ENCODE measurements at places on chromosomes 2 and 18.

DNA sequence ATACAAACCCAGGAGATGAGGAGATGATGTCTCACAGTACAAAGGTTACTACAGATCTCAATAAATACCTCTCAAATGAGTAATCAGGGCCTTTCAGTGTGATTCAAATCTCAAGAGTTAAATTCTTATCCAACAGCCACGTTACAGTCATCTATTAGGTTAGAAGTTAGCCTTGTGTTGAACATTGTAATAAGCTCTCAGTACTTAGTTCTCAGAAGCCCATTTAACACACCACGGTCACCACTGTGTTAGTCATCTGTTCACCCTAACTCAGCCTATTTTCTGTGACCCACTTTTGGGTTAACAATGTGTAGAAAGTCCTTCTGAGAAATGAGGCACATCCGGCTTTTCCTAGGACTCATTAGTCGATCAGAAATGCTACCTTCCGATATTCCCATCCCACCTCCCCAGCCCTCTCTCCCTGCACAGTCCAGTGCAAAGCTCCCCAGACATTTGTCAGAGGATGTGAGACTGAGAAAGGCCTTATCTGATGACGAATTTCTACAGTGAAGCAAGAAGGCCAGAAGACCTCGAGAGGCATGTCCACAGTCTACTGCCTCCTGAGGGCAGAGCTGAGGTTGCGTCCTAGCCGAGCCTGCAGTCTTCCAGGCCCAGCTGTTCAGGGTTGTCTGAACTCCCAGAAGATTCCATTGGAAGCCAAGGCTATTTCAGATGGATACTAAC, 92.6 kb downstream of the ACTR2 start:
- DNase-seq: no peak

DNA sequence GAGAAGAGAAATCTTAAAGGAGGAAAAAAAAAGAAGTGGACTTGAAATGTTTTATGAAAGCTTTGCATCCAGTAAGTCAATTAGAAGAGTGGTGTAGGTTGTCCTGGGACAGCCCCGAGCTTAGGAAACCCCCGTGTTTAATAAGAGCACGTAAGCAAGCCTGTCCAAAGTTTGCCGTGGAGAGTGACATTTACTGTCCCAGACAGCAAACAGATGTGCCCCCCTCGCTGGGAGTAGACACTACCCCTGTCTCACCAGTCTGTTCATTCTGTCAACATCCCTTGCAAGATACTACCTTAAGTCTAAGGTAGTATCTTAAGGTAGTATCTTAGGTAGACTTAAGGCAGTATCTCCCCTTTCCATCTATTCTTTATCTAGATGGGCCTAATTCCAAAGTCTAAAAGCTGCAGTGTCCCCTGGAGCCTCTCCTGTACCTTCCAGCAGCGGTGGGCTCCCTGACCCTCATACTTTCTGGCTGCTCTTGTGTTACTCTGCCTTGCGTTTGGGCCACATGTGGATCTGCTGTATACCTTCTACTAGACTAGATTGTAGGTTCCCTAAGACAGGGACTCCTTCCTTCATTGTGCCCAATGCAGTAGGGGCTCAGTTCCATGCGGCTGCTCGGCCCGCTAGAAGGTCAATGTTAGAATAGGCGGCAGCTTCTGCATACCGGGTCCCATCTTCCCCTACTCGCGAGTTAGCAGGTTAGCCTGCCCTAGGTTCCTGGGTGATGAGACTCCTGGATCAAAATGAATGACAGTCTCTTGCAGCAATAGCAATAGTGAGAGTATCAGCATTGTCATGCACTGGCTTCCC, 244.1 kb downstream of the GBX2 start:
- DNase-seq: no peak

DNA sequence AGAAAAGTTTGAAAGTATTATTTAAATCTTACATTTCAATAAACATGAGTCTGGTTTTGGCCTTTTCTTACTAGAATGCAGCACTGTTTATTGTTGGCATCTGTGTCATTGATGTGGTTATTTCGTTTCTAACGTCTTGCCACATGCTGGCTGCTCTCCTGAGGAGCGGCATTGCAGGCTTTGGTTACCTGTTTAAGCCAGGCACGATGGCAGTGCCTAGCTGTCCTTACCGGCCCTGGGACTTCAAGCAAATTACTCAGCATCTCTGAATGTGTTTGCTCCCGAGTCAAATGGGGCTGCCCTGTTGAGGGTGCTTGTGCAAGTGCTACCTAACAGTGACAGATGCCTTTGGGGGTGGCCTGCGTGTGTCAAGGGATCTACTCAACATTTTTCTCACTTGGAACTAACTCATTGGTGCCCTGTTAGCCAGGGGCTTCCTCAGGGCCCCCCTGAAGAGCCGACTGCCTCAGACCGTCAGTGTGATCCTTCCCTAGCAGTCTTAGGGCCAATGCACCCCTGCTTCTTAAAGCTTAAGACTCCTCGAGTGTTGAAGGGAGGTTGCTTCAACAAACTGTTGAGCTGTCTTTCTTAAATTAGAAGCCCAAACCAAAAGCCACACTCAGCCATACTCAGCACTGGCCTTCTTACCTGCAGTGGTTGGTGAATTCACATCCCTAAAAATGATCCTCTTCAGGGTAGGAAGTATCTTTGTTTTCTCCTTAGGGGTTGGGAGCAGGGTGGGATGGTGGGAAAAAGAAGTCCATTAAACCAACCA, 151.5 kb downstream of the NCK2 start:
- no peak for DNase-seq

DNA sequence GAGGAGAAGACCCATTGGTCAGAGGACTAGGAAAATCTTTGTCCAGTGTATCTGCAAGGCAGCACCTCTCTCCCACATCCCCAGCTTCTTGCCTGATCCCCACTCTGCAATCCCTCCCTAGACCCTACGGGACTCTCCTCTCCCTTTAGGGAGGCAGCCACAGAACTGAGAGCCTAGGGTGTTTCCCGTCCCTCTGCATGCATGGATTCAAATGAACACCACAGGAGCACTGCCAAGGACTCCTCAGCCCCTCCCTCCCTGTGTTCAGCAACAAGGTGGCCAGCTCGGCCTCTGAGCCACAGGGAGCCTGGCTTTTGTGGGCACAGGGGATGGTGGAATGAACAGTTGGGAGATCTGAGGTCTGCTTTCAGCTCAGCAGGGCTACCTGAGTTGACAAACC, 117.1 kb downstream of the TXNL1 start:
- no peak for DNase-seq

GRCh38 chr2:210363261-210363660, 48.3 kb upstream of the MYL1 start:
- DNase-seq: no peak

GRCh38 chr2:113236367-113237159, 42.2 kb downstream of the PAX8 start:
- no peak for DNase-seq

GRCh38 chr2:74439803-74440377, 1.8 kb downstream of the RTKN start:
- DNase-seq: no peak

DNA sequence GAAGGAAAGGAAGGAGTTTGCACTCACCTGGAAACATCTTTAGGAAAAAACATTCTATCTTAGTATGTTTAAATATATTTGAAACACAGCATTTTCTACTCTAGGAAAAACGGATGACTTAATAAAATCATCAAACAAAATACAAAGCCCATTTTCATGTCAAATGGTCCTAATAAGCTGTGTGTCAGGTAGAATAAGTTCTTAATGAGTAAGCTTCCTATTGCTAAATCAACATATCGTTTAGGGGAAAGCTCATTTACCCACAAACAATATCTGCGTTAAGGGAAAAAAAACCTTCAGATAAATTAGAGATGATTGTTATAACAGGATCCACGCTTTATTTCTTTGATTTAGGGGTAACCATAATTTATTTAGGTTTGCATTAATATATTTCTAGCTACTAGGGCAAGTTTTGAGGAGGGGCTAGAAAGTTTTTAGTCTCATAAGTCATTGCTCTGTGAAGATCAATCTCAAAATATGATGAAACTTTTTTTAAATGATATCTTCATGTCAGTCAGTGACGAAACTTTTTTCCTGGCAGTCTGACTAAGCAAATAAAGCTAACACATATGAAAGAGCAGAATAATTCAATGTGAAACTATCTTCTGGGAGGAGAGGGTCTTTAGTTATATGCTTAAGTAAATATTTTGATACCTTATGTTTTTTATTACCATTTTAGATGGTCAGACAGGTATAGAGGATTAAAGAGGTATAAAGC, 147.1 kb downstream of the WDSUB1 start:
- no peak for DNase-seq

- DNase-seq: no peak
Observed at GRCh38 chr2:586641-587076, 90.5 kb downstream of the TMEM18 start.

GRCh38 chr2:237291138-237291792, 122.7 kb downstream of the COL6A3 start:
- DNase-seq: no peak

- no peak for DNase-seq
Observed at GRCh38 chr2:232361646-232362045, 16.9 kb upstream of the ALPP start.

DNA sequence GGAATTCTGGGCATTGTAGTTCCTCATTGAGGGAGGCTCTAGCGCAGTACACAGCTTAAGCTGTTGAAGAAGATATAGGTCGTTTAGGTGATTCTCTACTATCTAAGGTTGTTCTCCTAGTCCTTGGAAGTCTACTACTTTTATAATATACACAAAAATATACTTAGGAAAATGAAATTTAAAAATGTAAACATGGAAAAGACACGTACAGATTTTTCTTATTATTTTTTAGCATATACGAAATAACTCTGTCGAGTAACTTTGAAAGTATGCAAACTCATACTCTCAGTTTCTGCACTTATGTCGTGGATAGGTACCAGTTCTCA, 272 bp upstream of the FASTKD1 start:
- DNase-seq: no peak

- no peak for DNase-seq
Observed at GRCh38 chr2:120066800-120067547, 54.1 kb downstream of the EPB41L5 start.

GRCh38 chr2:128366713-128367511, 48.2 kb upstream of the HS6ST1 start:
- DNase-seq: no peak

DNA sequence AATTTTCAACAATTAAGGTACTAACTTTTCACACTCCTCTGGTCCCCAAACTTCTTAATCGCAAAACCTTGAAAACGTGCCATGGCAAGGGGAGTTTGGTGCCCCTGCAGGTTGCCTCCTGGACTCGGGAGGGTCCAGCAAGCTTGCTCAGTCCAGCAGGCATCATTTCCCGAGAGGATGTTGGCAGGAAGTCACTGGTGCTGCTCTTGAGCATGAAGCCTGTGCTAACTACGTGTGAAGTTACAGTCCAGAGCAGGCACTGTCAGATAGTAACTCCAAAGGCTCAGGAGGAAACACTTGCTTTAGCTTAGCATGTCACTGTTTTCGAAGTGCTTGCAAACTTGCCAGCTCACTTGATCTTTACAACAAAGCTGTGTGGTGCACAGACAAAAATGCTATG, 215.4 kb downstream of the MYCN start:
- DNase-seq: no peak

DNA sequence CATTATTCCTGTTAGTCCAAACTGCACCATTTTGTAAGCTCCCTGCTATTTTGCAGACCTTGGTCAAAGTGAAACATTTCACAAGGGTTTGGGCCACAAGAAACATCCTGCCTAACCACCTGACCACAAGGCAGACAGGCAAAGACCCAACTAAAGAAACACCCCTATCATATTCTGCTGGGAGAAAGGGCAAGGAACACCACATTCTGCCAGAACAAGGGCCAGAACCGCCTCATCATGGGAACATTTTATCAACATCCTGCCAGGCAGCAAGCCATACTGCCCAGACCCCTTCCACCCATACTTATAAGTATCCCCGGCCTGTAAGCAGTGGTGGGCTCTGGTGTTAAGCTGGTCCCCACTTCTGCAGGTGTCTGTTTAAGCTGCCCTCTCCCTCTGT, 12.0 kb upstream of the RAB31 start:
- DNase-seq: no peak

DNA sequence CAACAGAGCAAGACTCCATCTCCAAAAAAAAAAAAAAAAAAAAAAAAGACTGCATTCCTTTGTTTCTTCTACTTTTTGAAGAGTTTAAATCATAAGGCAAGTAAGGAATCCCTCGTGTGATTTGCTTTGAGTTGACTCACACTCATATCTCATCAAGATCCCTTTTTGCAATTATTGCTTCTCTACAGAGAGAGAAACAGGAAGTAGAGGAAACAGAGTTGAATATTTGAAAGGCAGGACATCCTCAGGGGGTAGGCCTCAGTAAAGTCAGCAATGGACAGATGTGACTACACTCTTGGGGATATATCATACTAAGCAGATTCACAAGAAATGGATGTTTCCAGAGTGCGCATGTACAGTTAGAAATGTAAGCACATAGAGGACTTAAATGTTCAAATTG, 11.2 kb upstream of the EFR3B start:
- no peak for DNase-seq

GRCh38 chr2:210189452-210190138, 18.4 kb upstream of the KANSL1L start:
- DNase-seq: no peak

DNA sequence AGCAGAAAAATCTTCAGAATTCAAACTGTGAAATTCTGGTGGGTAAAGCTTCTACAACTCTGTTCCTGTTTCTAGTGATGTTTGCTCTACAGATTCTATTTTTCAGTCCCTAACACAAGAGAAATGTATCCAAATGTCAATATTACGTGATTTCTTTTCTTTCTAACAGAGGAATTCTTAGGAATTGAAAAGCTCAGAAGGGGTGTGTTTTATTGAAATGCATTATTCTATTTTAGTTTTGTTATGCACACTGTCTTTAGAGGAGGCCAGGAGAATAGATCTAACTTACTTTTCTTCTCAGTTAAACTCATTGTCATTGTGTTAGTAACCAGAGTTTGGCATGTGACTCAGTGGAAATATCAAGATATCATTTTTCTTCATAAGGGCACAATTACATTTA, 62.4 kb downstream of the MTX2 start:
- DNase-seq: no peak

DNA sequence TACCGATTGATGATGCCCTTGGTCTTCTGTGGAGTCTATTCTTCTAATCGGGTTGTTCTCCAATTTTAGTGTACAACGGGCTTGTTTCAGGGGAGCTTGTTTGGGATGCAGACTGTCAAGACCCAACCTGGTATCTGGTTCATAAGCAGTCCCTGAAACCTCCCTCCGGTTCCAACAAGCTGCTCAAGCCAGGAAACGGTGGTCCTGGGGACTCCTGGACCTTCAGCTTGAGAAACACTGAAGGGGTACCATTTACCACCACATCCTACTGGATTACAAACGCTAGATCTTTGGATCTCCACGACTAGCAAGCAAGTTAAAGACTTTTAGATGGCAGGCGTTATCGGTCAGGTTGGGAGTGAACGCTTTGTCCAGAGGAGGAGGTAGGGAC, 2.0 kb downstream of the BCL2 start:
- DNase-seq: no peak

- no peak for DNase-seq
Observed at GRCh38 chr2:70928366-70928765, 7.3 kb upstream of the ATP6V1B1 start.
